ENCODE measurements at places on chromosomes 5 and 9.

DNA sequence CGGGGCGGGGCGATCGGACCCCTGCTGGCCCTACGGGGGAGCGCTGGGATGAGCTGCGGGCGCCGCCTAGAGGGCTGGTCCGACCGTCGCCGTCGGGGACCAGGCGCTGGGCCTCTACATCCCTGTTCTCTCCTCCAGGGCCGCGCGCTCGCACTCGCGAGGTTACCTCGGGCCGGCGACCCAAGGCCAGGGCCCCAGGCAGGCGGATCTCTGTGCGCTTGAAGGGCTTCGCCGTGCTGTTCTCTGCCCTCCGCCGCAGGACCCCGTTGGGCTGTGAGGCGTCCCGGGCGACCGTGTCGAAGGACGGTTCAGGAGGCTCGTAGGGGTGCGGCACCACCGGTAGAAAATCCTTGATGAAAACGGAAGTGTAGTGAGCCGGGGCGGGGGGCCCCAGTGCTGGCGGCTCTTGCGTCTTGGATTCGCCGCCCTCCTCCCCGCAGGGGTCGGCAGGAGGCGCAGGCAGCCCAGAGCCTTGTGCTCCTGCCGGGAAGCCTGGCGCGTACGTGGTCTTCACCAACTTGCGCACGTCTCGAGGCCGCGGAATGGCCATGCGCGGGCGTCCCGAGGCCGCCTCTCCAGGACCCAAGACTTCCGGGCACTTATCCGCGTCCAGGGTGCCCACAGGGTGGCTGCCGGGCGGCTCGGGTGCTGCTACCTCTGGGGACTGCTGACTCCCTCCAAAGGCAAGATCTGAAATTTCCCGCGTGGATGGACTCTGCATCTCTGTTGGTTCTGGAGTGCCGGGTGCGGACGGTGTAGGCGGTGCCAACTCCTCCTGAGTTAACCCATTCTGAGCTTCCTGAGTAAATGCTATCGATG lies 2.0 kb downstream of the PROB1 start:
- peak; percentile 83 for DNase-seq

- DNase-seq, result peak; percentile 44
Measured at GRCh38 chr9:79742110-79742721, 170.5 kb downstream of the TLE4 start.

DNA sequence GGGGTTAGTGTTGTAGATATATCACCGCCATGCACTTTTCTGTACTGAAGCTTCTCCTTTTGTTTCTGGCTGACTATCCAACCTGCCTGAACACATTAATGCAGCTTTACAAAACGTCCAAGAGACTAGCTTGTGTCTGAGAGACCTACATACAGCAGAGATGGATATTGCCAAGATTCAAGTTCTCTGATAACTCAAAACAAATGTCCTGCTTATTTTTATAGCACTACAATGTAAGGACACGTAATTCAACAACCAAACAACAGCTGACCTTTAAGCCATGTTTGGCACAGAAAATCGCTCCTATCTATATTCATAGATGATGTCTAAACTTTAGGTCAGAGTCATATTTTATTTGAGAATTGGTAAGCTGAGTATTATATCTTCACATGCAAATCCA lies 76.2 kb upstream of the NTRK2 start:
- peak; percentile 52 for DNase-seq

DNA sequence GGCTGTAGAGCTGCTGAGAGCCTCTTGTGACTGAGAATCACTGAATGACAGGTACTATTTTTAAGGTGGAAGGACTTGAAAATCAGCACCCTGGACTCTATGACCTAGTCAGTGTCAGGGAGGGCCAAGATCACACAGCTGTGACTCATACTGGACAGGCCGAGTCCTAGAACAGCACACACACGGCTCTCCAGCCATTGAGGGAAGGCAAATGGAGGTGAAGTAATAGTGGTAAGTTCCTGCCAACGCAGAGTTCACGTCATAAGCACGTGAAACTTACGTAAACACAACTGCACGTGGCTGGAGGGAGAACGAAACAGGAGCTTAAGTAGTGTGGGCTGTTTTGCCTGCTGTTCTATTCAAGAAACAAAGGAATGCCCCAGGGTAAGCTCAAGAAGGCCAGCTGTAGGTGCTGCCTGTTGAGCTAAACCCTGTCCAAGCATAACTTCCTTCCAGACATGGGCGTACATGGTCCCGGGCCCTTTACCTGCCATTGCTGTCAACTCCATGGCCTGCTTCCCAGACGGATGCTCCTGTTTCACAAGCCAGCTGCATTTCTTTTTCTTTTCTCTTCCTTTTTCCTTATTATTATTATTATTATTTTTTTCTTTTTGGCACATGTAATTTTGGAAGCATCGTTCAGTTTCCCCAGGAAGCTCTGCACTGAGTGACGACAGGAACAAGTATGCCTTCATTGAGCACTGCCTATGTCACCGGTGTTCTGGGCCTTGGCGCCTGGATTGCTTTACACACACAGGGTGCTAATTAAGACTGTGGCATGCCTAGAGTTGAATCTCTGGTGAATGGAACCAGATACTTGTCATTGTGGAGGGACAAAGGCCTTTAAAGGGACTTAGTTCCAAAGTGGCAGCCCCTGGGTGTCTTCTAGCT lies 10.2 kb upstream of the LCP2 start:
- DNase-seq, result peak; percentile 86

DNA sequence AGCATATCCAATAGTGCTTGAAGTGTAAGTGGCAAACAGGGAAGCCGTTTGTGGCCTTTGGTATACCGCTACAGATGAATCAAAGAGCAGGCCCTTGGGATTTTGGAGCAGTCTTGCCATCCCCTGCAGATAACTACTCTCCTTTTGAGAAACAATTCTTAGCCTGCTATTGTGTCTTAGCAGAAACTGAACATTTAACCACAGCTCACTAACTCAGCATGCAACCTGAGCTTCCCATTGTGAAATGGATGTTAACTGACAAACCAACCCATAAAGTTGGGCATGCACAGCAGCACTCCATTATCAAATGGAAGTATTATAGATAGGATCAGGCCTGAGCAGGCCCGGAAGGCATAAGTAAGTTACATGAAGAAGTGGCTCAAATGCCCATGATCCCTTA lies 315.3 kb upstream of the PTGER4 start:
- DNase-seq, result no peak

GRCh38 chr5:39498278-39498952 lies 73.6 kb upstream of the DAB2 start:
- DNase-seq, result no peak

- no peak for DNase-seq
Measured at GRCh38 chr9:27847380-27847779, 274.1 kb upstream of the C9orf72 start.

DNA sequence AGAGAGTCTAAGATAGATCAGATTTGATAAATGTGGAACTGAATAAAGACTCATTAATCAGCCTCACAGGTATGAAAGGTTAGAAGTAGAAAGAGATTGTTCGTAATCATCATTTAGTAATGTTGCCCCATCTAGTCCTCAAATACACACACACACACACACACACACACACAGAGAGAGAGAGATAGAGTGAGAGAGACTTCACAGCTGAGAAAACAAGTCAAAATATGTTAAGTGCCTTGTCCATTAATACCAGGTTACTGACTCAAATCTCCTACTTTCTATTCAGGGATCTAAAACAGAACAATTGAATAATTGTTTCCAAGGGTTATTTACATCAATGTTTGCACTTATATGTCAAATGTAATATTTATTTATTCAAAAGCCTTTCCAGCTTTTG lies 284.6 kb downstream of the MRPS30 start:
- DNase-seq, result no peak

DNA sequence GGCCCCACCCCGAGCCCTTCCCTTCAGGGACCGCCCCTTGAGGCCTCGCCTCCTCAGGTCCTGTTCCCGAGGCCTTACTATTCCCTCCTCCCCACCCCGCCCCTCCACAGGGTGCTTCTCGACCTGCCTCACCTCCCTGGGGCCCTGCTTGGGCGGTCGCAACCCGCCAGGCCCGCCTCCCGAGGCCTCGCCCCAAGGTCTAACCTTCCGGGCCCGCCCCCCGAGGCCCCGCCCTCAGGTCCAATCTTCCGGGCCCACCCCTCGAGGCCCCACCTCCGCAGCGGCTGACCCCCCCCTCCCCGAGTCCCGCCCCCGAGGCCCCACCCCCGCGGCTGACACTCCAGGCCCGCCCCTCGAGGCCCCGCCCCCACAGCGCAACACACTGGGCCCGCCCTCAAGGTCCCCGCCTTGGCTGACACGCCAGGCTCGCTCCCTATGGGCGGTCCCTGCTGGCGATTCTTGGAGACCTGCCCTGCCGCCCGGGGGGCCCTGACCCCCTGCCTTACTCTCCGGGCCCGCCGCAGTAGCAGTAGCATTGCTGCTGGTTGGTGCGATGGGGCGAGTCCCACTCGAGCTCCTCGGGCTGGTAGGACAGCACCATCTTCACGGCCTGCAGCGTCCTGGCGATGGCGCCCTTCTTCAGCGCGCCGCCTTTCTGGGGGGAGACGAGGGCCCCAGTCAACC lies 8.2 kb downstream of the PHF19 start:
- peak; percentile 95 for DNase-seq

DNA sequence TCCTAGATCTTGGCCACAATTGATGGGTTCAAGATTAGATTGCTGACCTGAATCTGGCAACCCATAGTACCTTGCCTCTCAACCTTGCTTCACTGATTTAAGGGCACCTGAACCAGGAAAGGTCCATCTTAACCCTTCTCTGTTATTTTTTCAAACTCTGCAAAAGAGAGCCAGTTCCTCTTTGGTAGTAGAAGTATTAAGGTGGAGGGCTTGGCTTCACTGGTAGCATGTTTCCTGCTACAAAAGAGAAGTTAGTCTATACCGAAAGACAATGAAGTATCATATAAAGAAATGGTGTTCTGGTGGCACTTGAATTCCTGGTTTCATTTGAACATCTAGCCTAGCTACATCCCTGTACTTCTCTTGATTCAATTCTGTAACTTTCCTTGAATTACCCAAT lies 8.5 kb downstream of the ALG2 start:
- DNase-seq, result no peak

- DNase-seq, result no peak
Measured at GRCh38 chr5:109167586-109167985, 242.2 kb downstream of the PJA2 start.

- peak; percentile 8 for DNase-seq
Measured at GRCh38 chr5:113813466-113813865, 300.0 kb downstream of the YTHDC2 start.

DNA sequence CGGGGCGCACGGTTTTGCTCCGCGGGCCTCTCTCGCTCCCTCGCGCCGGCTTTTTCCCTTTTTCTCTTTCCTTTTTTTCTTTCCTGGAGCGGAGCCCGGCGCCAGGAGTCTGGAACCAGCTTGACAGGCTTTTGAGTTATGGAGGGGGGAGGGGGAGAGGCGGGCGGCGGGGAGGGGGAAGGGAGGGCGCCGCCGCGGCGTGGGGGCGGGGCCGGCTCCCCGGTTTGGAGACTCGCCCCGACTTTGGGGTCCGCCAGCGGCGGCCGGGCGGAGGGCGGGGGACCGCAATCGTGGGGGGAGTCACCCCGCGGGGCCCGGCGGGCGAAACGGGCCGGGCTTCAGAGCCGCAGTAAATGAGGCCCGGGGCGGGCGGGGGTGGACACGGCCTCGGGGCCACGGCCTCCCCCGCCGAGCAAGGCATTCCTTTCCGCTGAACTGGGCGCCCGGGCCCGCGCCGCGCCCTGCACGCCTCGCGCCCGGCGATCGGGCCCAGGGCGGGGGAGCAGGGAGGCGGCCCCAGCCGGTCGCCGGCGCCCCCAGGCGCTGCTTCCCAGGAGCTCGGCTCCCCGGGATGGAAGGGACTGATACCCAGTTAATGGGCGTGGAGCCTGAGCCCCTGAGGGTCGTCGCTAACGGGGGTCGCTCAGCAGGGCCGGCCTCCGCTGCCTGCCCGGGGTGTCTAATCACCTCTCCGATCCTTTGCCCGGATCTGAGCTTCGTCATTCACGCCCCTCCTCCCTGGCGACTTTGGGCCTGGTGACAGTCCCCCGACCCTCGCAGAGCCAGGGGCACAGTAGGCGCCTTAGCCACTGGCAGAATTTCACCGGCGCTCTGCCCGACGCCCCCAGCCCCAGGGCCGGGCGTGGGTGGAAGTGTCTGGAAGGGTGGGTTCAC lies 138.1 kb downstream of the C9orf50 start:
- DNase-seq, result peak; percentile 92

DNA sequence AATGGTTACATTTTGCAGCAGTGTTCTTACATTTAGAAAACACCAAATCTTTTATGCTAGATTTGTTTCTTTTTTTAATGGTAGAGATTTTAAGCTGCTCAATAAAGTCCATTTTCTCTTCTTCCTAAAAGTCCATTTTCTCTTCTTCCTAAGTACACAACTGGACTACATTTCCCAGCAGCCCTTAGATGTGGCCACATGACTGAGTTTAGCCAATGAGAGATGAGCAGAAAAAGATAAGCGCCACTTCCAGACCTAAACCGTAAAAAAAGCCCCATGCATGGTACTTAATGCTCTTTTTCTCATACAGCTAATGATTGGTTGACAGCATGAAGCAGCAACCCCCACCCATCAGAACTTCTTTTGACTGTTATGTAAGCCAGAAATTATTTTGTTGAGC lies 206.7 kb downstream of the FAM114A2 start:
- DNase-seq, result peak; percentile 28

DNA sequence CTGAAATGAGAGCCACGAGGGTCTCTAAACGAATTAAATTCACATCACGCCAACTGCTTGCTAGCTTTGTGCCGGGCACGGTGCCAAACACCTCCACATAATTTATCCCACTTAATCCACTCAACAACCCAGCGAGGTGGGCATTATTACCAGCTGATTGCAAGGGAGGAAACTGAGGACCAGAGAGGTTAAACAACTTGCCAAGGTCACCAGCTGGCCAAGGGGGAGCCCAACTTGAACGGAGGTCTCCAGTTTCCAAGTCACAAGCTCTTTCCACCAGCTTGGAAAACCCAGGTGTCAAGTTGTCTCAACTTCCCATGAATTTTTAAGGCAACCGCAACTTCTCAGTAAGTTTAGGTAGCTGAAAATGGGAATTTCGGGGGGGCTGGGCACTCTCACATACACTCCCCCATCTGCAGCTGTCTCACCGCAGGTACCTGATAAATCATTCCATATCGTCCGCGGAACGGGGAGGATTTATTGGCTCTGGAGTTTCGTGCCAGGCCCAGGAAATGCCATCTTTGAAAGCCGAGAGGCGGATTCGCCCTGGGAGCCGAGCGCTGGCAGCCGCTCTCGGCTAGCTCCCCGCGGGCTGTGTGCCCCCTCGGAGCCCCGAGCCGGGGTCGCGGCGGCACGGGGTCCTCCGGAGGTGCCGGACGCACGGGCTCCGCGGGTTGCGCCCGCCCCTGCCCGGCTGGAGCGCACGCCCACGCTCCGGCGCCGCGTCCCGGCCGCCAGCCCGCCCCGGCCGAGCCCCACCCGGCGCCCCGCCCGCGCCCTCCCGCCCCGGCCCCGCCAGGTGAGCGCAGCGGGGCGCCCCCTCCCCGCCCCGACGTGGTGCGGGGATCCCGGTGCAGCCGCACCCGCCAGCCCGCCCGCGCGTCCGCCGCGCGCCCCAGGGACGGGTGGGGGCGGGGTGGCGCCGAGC lies 617 bp downstream of the PTPN3 start:
- DNase-seq, result no peak

- peak; percentile 93 for DNase-seq
Measured at GRCh38 chr5:74641735-74642542, 1.4 kb upstream of the ENC1 start.

DNA sequence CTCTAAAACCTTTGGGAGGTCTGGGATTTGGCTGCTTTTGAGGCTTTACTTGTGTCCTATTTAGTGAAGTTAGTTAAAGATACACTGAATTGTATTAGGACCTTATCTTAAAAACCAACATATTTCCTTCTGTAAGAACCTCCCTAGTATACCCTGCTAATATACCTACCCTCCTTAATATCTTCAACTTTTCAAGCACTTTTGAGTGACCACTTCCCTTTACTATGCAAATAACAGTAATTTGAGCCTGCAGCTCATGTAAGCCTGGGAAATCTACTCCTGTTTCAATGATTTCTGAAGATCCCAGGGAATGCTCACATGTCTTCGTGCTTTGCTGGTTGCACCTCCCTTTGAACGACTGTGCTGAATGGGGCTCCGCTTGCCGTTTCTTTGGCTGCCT lies 358.5 kb downstream of the YTHDC2 start:
- DNase-seq, result no peak

All from muscle of back (tissue), 13 donors.